ENCODE measurements at places on chromosomes 4 and X. TPM values are rescaled to one million over a fixed set of nuclear protein-coding genes. Genes with fewer than 3 reads are reported as not detected.

- DNase-seq, result no peak
Measured at GRCh38 chrX:155144926-155145325, 71.3 kb upstream of the VBP1 start.

The USP17L11 gene
- not detected for total RNA-seq

DNA sequence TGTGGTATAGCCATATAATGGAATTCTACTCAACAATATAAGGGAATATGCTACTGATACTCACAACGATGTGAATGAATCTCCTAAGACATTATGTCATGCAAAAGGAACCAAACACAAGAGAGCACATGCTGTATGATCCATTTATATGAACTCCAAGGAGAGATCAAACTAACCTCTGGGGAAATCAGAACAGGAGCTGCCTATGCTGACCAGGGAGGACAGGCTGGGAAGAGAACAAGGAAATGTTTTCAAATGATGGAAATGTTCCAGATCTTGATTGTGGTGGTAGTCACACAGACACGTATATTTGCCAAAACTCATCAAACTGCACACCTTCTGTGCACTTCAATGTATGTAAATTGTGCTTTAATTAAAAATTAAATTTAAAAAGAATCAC, 175.3 kb downstream of the BCOR start:
- no peak for DNase-seq

- DNase-seq, result no peak
Measured at GRCh38 chrX:73964579-73964978, 339.4 kb upstream of the ZCCHC13 start.

GRCh38 chrX:8052909-8053308, 118.2 kb downstream of the VCX2 start:
- DNase-seq, result no peak

GRCh38 chrX:107273795-107274194, 67.4 kb downstream of the DNAAF6 start:
- no peak for DNase-seq

DNA sequence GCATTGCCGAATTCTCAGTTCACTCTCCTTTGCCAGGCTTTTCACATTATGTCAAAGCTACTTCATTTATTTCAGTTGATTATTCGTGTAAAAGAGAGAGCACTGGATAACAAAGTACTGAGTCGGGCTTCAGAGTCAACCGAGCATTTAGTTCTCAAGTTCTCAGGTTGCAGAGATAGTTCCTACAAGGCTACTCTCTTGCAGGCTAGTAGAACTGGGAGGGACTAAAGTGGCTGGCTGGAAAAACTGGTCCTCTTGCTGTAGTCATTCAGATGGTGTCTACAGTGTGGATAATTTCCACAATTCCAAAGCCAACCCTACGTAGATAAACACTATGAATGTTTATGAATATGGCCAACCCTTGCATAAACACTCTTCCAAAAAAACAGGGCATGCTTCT, 4.6 kb upstream of the CCNG2 start:
- DNase-seq, result no peak

The ARSJ gene
- 13.5 TPM for total RNA-seq

The VEGFC gene
- 25.3 TPM for total RNA-seq

The IL2 gene
- total RNA-seq, result not detected
